ENCODE measurements at places on chromosomes 1 and 21.

DNA sequence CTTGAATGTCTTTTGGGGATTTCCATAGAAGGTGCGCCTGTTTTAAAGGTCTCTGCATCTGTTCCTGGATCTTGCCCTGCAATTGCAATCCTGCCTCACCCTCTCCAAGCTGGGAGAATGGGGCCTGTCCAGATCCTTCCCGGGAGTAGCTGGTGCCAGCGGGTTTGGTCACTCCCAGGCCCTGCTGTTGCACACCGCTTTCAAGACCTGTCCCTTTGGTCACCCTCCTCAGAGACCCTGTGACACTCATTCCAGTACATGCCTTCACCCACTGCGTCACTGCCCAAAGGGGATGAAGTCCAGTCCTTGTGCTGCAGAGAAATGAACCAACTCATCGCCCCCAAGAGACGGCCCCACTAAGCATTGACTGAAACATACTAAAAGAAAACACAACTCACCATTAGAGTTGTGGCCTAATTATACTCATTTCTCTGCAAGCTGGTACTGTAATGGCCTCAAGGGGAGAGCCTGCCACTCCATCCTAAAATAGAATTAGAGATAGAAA is 1.9 kb upstream of the IRF2BP2 start:
- no peak for DNase-seq

GRCh38 chr1:11448373-11449099 is 30.4 kb upstream of the DISP3 start:
- no peak for DNase-seq

DNA sequence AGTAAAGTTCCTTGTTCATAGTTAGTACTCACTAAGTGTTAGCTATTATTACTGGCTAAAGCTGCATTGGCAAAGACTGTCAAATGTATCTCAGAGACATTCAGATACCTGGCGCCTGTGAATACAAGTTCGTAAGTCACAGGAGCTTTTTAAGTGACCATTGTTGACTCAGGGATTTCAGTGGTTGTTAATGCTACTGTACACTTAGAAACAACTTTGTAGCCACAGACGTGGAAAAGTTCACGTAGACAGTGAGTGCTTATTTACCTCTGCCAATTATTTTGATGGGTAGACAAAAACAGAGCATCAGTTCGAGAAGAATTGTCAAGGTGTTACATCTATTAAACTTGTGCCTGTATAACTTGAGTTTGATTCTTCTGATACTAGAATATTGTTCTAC is 59.1 kb upstream of the RRP15 start:
- no peak for DNase-seq

DNA sequence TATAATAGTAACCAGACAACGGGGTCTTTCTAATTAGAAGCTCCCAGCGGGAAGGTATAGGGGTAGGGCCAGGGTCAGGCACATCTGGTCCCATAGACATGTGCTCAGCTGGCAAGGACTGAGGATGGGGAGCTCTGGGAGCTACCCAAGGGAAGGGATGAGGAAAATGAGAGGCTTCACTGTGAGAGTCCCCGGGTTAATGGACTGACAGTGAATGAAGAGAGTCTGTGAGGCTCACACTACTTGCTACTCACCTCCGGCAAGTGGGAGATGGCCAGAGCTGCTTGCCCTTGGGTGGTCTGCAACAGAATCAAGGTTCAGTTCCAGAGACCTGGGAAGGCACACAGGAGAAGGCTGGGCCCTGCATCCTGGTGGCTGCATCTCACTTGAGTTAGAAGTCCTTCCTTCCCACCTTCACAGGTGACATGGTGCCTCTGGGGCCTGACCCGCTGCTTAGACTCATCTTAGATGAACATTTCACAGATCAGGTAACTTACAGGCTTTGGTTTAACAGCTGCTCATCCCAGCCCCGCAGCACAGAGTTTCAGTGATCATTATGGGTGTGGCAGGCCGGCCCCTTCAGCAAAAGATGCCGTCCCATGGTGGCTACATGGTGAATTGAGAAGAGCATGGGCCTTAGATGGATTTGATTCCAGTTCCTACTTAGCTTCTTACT is 31.7 kb downstream of the EIF2D start:
- no peak for DNase-seq

- no peak for DNase-seq
Observed at GRCh38 chr1:15022048-15022447, 131.5 kb upstream of the TMEM51 start.

DNA sequence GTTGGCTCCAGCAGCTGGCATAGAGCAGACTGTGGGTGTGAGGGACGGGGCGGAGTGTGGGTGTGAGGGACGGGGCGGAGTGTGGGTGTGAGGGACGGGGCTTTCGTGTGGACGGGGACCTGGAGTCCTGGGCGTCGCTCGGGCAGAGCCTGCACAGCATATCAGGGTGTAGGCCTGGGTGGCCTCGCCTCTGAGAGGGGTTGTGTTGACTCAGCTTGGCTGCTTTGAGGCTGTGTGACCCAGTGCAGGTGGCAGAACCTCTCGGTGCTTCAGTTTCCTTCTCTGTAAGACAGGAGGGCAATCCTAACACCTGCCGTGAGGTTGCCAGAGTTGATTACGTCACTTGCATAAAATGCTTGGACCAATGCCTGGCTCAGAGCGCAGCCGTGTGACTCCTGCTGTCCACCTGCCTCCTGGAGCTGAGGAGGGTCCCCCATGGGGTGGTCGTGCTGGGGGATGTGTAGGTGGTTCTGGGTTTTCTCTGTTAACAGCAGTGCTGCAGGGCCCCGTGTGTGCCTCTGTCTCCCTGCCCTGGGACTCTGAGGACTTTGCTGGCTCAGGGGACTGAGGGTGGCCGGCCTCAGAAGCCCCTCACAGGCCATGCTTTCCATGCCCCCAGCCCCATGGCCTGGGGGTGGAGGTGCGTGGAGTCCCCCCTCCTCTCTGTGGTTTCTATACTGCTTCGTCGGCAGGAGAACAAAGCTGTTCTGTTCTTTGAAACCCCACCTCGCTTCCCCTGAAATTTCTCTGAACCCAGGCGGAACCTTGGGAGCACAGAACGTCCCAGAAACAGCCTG is 15.4 kb downstream of the PDXK start:
- no peak for DNase-seq

DNA sequence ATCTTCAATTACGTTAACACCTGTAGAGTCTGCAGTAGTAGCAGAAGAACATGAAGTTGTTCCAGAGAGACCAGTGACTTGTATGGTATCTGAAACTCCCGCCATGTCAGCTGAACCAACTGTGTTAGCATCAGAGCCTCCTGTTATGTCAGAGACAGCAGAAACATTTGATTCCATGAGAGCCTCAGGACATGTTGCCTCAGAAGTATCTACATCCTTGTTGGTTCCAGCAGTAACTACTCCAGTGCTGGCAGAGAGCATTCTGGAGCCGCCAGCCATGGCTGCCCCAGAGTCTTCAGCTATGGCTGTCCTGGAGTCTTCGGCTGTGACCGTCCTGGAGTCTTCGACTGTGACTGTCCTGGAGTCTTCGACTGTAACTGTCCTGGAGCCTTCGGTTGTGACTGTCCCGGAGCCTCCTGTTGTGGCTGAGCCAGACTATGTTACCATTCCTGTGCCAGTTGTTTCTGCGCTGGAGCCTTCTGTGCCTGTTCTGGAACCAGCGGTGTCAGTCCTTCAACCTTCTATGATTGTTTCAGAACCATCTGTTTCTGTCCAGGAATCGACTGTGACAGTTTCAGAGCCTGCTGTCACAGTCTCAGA is 10.3 kb downstream of the SON start:
- DNase-seq = no peak

- no peak for DNase-seq
Observed at GRCh38 chr1:216314379-216315095, 108.7 kb downstream of the USH2A start.

- DNase-seq = no peak
Observed at GRCh38 chr21:21165063-21165645, 166.9 kb downstream of the NCAM2 start.

DNA sequence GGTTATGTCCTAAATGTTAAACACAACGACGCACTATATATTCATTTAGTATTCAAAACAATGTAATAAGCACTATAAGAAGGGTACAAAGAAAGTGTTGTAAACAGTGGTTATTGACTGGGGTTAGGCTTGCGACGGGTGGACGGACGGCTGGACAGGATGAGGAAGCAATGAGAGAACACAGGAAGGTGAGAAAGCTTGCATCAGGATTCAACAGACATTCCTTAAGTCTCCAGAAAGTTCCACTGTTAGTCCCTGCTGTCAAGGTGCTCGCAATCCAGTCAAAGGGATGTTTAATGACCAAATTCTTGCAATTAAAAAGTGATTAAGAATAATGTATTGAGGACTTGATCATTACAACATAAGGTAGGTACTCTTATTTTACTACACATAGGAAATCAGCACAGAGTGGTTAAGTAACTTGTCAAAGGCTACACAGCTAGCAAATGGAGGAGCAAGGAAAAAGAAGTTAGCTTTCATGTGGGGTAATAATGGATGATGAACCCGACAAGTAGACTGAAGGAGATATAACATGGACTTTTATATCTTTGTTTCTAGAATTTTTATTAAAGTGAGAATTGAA is 994 bp upstream of the ACBD6 start:
- peak; percentile 3 for DNase-seq

- no peak for DNase-seq
Observed at GRCh38 chr21:41371685-41372030, 9.8 kb downstream of the MX2 start.

GRCh38 chr21:30153697-30154340 is 12.8 kb downstream of the CLDN17 start:
- no peak for DNase-seq

DNA sequence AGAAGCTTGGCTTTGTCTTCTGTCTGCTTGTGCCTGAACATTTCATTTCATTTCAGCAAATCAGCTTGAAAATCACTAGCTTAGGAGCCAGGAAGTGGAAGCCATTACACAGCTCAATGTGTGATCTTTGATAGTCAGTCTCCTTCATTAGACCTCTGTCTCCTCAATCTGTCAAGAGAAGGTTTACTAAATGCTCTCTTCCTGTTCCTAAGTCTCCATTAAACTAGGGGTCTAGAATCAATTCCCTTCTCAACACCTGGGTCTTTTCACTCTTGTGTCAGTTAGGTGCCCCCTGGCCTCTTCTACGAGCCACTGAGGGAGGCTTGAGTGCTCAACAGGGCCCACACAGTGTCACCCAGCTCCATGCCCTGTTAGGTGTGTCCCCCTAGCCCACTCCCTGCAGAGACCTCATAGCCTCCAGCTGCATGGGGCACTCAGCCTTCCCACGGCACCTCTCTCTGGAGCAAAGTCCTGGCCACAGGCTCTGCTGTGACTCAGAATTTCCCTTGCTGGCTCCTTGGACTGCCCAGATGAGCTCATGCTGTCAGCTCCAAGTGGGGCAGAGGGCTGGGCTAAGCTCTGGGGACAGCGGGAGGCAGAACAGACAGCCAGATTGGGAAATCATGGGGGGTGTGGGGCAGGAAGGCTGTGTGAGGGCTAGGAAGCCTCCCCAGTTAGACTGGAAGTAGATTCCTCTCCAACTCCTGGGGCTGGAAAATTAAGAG is 115.7 kb upstream of the IPO9 start:
- no peak for DNase-seq

DNA sequence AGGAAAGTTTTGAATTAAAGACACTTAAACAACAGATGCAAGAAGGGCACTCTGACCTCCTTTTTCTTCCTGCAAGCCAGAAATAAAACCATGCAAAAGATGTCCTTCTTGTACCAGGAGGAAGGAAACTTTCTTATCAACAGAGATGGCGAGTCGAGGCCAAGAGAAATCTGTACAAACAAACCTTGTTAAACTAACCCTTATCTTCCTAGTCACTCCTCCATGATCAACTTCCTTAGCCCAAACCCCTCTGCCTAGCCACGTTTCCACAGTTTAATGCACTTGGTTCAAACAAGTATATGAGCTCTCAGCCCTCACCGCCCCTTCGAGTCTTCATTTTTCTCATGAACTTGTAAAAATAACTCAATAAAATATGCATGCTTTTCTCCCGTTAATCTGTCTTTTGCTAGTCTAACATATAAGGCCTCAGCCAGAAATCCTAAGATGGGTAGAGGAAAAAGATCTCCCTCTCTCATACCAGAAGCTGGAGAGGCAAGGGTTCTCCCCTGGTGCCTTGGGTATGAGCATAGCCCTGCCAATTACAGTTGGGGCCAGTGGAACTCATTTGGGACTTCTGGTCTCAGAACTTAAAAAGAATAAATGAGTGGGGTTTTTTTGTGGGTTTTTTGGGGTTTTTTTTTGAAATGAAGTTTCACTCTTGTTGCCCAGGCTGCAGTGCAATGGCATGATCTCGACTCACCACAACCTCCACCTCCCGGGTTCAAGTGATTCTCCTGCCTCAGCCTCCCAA is 141.7 kb upstream of the SOD1 start:
- no peak for DNase-seq

- DNase-seq = no peak
Observed at GRCh38 chr1:227786673-227787512, 28.6 kb upstream of the PRSS38 start.

DNA sequence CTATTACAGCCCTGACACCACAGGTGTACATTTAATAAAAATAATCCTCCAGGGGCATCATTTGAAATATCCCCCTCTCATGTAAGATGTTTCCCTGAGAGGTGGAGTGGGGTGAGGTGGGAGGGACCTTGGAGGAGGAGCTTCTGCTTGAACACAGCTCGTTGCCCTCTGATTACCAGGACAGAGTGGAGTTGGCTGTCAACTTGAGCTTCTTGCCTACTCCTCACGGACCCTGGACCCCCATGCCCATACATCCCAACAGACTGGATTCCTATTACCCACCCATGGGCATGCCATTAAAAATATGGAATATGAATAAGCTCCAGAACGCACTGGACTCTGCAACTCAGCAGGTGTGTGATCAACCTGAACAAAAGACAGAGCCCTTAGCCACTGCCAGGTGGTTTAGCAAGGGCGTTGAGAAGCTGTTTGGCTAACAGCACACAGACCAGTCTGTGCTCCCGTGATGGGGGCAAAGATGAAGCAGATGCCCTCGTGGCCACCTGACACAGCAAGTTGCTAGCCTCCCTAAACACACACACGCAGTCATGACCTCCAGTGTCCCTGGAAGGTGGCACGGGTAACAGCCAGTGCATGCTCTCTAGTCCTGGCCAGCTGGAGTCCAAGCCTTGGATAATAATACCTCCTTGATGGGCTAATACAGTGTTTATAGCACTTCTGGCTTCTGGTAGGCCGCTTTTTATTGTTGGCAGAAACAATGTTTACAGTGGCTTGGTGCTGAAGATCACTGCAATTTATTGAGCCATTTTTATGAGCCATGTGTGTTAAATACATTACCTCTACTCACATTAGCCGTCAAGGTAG is 155.0 kb downstream of the TOMM20 start:
- no peak for DNase-seq

DNA sequence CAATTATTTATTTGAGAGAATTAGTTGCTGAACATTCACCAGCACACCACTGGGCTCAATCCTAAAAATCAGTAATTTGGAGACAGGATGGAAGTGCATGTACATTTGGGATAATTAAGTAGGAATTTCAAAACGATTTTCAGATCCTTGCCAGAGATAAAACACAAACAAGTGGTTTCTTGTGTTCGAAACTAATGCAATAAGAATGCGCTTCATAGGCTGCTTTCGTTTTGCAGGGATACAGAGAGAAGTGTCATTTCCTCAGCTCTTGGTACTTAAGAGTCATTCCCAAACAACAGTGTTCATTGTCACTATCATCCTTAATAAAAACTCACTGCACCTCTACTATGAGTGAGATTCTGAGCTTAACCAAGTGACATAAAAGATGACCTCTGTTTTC is 20.6 kb upstream of the USP24 start:
- DNase-seq = no peak

All from CD4-positive, alpha-beta T cell treated with Interleukin-6 for 4 hours (primary cell).